ENCODE measurements at places on chromosomes 4 and X. TPM values are rescaled to one million over a fixed set of nuclear protein-coding genes. Genes with fewer than 3 reads are reported as not detected.

DDX53 gene
- not detected for total RNA-seq

HSD17B13 gene
- 0.20 TPM for total RNA-seq

CLCN4 gene
- 3.3 TPM for total RNA-seq

SRPX gene
- total RNA-seq, result not detected

ABLIM2 gene
- total RNA-seq, result 4.3 TPM

CHRDL1 gene
- total RNA-seq, result not detected

DNA sequence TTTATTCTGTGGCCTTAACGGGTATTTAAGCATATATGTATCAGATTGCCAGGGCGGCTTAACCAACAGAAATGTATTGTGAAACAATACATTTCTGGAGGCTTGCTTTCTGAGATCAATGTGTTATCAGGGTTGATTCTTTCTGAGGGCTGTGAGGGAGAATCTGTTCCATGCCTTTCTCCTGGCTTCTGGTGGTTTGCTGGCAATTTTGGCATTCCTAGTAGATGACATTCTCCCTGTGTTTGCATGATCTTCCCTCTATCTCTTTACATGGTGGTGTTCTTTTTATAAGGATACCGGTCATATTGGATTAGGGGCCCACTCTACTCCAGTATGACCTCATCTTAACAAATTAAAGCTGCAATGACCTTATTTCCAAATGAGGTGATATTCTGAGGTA is 16.9 kb upstream of the CEP135 start:
- no peak overlapping the region for H3K4me3 ChIP-seq
- H3K4me1 ChIP-seq, result no peaks in the 10 kb centered on the region
- DNase-seq, result no peak
- no peaks in the 10 kb centered on the region for H3K36me3 ChIP-seq
- no peaks in the 10 kb centered on the region for H3K27me3 ChIP-seq

GRCh38 chr4:123817025-123817688 is 420.6 kb downstream of the SPRY1 start:
- H3K4me1 ChIP-seq, result no peaks in the 10 kb centered on the region
- no peak for DNase-seq
- H3K27ac ChIP-seq, result no peak overlapping the region

GRCh38 chr4:184422378-184422777 is 52.0 kb downstream of the IRF2 start:
- no peak overlapping the region for H3K4me3 ChIP-seq
- peaks cover 57% of the 10 kb centered on the region for H3K4me1 ChIP-seq
- peaks cover 8% of the 10 kb centered on the region for H3K36me3 ChIP-seq
- no peak for DNase-seq

DNA sequence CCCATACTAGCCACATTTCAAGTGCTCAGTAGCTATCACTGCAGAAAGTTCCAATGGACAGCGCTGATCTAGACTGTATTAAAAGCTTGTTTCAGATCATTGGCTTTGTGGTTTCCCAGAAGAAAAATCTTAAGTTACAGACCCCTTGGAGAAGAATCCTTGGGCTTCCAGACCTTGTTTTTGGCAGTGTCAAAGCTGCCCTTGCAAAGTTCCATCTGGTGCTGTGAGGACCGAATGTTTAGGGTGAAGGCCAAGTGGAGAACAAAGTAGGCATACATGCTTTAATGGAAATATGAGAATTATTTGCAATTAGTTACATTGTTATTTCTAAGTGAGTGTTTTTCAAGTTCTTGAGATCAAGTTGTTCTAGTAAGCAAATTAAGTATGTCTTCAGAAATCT is 144.7 kb downstream of the FRMPD4 start:
- H3K27me3 ChIP-seq, result no peaks in the 10 kb centered on the region
- no peak overlapping the region for H3K27ac ChIP-seq

DNA sequence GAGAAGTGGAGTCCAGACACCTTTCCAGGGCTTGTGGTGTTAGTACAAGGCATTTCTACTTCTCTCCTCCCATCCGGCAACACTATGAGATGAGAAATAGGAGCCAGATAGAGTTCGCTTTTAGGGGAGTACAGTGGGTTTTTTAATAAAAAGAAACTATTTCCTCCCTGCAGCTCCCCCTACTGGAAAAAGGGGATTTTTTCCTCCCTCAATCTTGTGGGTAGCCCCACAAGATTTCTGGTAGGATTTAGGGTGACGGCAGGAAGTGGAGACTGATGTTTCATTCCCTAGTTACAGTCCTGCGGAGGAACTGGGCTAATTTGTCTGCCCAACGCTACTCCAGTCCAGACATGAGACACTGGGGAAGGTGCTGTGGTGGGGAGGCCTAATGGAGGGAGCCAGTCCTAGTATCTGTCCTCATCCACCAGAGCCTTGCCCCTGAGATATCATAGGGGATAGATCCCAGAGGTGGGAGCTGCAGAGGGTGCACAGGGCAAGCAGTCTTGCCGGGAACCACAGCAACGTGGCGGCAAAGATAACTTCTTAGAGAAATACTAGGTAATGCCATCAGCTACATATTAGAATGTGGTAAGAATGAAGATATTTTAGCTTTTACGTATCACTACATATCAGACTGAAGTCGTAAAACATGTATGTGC is 45.5 kb upstream of the PRKG2 start:
- H3K4me3 ChIP-seq, result no peak overlapping the region
- no peak overlapping the region for H3K27ac ChIP-seq
- H3K27me3 ChIP-seq, result peaks cover 11% of the 10 kb centered on the region
- no peaks in the 10 kb centered on the region for H3K4me1 ChIP-seq
- no peak for DNase-seq

- no peak overlapping the region for H3K4me3 ChIP-seq
- peaks cover 6% of the 10 kb centered on the region for H3K4me1 ChIP-seq
- DNase-seq, result no peak
- no peaks in the 10 kb centered on the region for H3K36me3 ChIP-seq
- H3K27ac ChIP-seq, result peak overlapping the region; percentile 3
These were observed 4.7 kb downstream of the PTTG2 start for GRCh38 chr4:37964734-37965457.

GRCh38 chr4:184934184-184934583 is 84.1 kb upstream of the HELT start:
- H3K4me3 ChIP-seq, result no peak overlapping the region
- H3K27me3 ChIP-seq, result peaks cover 35% of the 10 kb centered on the region
- DNase-seq, result no peak
- no peak overlapping the region for H3K27ac ChIP-seq

DNA sequence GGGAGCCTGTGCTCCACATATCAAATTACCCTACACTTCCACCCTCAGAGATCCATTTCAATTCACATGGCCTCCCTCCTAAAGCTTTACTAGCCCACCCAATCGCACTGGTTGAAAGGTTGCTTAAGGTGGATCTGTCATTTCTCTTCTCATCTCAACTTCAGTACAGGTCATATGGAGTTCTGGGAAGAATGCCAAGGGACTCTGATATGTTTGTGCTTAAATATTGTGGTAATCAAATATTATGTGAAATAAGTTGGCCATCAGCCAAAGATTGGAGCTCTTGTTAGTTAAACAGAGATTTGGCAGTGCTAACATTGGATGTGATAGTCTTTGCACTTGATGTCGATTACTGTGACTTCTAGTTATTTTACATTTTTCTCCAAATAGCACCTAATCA is 20.5 kb downstream of the SEPTIN6 start:
- H3K4me3 ChIP-seq, result no peak overlapping the region
- DNase-seq, result no peak
- peaks cover 7% of the 10 kb centered on the region for H3K4me1 ChIP-seq
- no peaks in the 10 kb centered on the region for H3K36me3 ChIP-seq
- H3K27ac ChIP-seq, result peak overlapping the region; percentile 53

- DNase-seq, result no peak
- H3K27me3 ChIP-seq, result no peaks in the 10 kb centered on the region
- peaks cover 3% of the 10 kb centered on the region for H3K36me3 ChIP-seq
These were observed 42.9 kb downstream of the PTTG2 start for GRCh38 chr4:38003102-38003501.

GRCh38 chrX:103688946-103689345 is 2.4 kb upstream of the MORF4L2 start:
- H3K4me3 ChIP-seq, result no peak overlapping the region
- H3K27me3 ChIP-seq, result no peaks in the 10 kb centered on the region
- H3K4me1 ChIP-seq, result peaks cover 5% of the 10 kb centered on the region
- peaks cover 3% of the 10 kb centered on the region for H3K36me3 ChIP-seq
- DNase-seq, result no peak

- H3K4me1 ChIP-seq, result peaks cover 14% of the 10 kb centered on the region
- peaks cover 2% of the 10 kb centered on the region for H3K36me3 ChIP-seq
- H3K4me3 ChIP-seq, result peak overlapping the region; percentile 94
- DNase-seq, result no peak
- peak overlapping the region; percentile 99 for H3K27ac ChIP-seq
- no peaks in the 10 kb centered on the region for H3K27me3 ChIP-seq
These were observed 800 bp downstream of the KDM5C start for GRCh38 chrX:53223955-53224859.

DNA sequence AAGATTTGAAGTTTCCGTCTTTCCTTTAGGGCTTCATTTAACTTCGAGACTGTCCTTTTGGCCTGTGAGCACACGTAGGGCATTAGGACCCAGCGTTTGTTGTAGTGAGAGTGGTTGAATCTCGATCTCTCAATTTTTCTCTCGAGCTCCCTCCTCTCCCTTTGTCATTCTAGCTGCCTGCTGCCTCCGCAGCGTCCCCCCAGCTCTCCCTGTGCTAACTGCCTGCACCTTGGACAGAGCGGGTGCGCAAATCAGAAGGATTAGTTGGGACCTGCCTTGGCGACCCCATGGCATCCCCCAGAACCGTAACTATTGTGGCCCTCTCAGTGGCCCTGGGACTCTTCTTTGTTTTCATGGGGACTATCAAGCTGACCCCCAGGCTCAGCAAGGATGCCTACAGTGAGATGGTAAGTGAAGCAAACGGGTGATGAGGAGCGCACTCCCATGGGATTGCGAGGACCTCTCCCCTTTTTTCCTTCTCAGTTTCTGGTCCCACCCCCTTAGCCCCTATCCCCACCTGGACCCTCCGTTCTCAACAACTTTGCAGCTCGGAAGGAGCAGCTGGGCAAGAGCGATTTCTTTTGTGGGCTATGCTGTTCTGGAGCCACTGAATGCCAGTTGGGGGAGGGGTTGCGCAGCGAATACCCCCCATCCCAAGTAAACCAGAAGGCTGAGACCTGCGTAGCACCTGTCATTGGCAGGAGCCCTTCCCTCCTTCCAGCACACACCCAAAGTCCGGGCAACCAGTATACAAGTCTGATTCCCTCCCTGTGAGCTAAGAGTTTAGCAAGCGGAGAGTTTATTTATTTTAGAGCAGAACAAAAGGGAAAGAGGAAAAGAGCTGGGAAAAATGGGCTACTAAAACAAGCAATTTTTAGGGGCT is at the start of gene TMEM35A:
Gene TMEM35A (plus strand): TSS at position 164 of the 883 bp plus-strand sequence. CDS start 124 bp downstream, at position 288.
- DNase-seq, result no peak
- H3K27ac ChIP-seq, result no peak within 1 kb of the TSS
- H3K4me1 ChIP-seq, result no peaks in the 10 kb centered on the region
- H3K27me3 ChIP-seq, result peaks cover 17% of the 10 kb centered on the region

GRCh38 chr4:41927796-41928499 is 7.3 kb upstream of the TMEM33 start:
- H3K36me3 ChIP-seq, result no peaks in the 10 kb centered on the region
- DNase-seq, result no peak
- H3K4me3 ChIP-seq, result no peak overlapping the region
- no peak overlapping the region for H3K27ac ChIP-seq
- no peaks in the 10 kb centered on the region for H3K4me1 ChIP-seq

DNA sequence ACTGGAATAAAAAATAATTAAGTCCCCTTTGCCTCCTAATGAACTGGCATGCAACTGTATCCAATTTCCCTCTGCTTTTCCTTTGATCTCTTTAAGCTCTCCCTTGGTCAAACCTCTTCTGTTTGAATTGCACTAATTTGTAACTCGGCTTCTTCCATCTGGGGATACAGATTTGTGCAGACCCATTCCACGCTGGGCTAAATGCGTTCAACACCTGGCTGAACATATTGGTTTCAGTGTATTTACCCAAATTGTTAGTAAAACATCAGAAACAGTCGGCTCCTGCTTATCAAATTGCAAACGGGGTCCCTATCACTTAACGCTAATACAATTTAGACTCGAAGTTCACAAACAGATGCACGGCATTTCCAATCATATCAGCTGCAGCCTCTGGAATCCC is 124.9 kb upstream of the TAPT1 start:
- no peak for DNase-seq
- H3K36me3 ChIP-seq, result no peaks in the 10 kb centered on the region
- H3K27me3 ChIP-seq, result peaks cover 13% of the 10 kb centered on the region
- H3K4me1 ChIP-seq, result no peaks in the 10 kb centered on the region

- no peak for DNase-seq
- no peak overlapping the region for H3K4me3 ChIP-seq
- peaks cover 13% of the 10 kb centered on the region for H3K4me1 ChIP-seq
- peaks cover 4% of the 10 kb centered on the region for H3K27me3 ChIP-seq
These were observed 37.5 kb downstream of the JAKMIP1 start for GRCh38 chr4:6162885-6163284.

DNA sequence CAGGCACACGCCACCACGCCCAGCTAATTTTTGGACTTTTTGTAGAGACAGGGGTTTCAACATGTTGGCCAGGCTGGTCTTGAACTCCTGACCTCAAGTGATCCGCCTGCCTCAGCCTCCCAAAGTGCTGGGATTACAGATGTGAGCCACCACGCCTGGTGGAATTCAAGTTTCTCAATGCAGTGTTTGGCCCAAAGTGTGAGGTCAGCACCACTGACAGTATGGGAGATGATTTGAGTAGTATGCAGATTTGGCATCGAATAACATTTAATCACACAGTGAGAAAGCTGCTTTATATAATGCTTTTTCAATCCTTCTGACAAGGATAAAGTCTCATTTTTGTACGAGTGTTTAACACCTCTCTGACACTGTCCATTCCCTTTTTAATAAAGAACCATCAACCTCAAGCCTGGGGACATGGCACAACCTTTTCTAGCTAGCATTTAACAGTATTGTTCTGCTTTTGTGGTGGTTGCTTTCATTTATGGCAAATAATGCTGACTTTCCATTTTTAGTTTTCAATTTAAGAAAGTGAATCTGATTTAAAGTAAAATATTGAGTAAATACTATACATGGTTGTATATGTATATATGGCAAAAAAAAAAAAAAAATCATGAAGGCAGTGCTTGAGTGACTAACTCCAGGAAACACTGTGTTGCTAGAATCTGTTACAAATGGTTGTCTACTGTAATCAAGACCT is 4.3 kb upstream of the NSUN7 start:
- no peaks in the 10 kb centered on the region for H3K36me3 ChIP-seq
- peaks cover 6% of the 10 kb centered on the region for H3K4me1 ChIP-seq
- DNase-seq, result no peak
- H3K4me3 ChIP-seq, result no peak overlapping the region

All from T-helper 17 cell (primary cell).